Renal pelvis (tissue), 12 donors: ENCODE measurements at places on chromosomes 13 and 19. TPM values are rescaled to one million over a fixed set of nuclear protein-coding genes. Genes with fewer than 3 reads are reported as not detected.

Gene SIGLEC11
- 5.5 TPM for polyA plus RNA-seq

Gene ATP4A
- not detected for polyA plus RNA-seq

Gene UBE2L5
- 2.2 TPM for polyA plus RNA-seq

Gene SYNGR4
- 0.79 TPM for polyA plus RNA-seq

Gene ZDHHC20
- polyA plus RNA-seq = 74.2 TPM

Gene TMEM238
- polyA plus RNA-seq = 1.2 TPM

Gene EMP3
- 85.5 TPM for polyA plus RNA-seq

Gene NECTIN2
- polyA plus RNA-seq = 181 TPM

Gene BRME1
- polyA plus RNA-seq = 9.9 TPM
